ENCODE measurements at places on chromosomes 1 and 21.

DNA sequence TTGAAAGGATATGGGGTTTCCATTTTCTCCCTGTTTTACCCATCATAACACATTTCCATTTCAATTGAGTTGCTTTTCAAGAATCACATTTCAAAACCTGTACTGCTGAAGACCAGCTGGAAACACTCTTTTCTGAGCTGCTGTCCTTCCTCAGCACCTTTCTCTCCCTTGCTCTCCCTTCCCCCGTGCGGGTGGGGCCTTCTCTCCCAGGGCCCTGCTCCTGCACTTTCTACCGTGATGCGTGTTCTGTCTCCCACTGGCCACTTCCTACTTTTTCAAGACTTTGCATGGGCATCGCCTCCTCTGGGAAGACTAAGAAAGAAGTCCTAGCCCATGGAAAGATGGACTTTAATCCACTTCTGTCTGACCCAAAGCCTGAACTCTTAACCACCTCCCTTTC, 390.4 kb downstream of the PTPRU start:
- DNase-seq, result no peak

GRCh38 chr1:6657138-6657537, 32.5 kb downstream of the THAP3 start:
- no peak for DNase-seq

GRCh38 chr1:53087332-53088285, 25.6 kb downstream of the PODN start:
- no peak for DNase-seq

- DNase-seq, result no peak
These were observed 29.4 kb downstream of the JAK1 start for GRCh38 chr1:64936956-64937355.

GRCh38 chr1:88695781-88696180, 11.7 kb downstream of the PKN2 start:
- no peak for DNase-seq

DNA sequence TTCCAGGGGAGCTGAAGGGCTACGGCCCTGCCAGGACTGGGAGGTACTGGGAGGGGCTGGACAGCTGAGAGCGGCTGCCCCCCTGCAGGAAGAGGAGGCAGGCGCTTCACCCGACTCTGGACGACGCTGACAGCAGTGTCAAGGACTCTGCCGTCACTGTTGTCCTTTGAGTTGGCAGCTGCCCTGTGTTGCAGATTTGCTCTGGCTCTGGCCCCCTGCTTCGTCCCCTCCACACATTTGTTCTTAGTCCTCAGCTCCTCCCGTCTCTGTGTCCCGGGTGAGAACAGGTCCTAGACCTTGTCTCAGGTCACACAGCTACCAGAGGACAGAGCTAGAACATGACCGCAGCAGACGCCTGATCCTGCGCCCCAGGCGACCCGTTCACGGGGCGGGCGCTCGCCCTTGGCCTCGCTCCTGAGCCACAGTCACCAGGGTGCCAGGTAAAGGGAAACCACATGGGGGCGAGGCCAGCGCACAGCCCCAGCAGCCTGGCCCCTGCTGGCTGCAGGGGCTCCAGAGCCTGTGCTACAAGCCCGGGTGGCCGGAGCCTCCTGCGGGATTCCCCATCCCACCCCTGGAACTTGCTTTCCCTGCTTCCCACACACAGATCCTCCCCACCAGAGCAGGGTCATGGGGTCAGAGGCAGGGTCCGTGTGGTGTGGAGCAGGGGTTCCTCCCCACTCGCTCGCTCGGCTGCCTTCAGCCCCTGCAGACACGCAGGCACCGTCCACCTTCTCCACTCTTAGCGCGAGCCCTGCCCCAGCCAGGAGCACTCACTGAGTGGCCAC, 10.7 kb upstream of the NPHP4 start:
- no peak for DNase-seq

- no peak for DNase-seq
These were observed 4.3 kb downstream of the ZNF684 start for GRCh38 chr1:40535732-40536131.

- no peak for DNase-seq
These were observed 246.4 kb downstream of the PBX1 start for GRCh38 chr1:164805399-164805798.

- DNase-seq, result no peak
These were observed 4.8 kb upstream of the SUMO3 start for GRCh38 chr21:44822484-44823178.

DNA sequence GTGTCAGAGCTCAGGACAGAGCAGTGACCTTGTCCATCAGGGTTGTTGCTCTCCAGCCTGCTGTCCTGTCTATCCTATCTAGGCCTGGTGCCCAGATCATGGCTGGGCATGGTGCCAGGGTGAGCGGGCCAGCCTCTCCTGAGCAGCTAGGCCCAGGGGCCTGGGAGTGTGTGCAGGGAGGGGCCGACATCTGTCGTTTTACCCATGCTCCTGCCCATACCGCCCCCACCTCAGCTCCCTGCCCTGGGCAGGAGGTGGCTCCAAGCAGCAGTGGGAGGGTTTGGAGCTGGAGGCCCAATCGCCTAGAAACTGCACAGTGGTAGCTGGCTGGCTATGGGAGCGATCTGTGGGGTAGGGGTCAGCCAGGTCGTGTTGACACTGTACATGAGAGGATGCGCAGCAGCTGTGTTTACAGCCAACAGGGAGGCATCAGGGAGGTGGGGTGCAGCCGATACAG, 6.5 kb downstream of the INSRR start:
- DNase-seq, result peak; percentile 95

DNA sequence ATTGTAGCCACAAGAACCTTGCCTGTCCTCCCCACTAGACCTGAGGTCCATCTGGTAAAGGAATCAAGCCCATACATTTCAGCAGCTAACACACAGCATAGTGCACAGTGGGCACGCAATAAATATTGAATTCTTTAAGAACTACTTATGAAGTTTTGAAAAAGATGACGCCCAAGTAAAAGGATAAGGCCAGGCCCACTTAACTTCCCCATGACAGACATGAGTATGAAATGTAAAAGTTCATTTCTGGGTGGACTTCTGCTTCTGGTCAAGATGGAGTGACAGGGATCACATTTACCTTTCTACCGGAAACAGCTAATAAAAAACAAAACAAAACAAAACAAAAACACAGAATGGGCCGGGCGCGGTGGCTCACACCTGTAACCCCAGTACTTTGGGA, 25.4 kb downstream of the SORT1 start:
- no peak for DNase-seq

DNA sequence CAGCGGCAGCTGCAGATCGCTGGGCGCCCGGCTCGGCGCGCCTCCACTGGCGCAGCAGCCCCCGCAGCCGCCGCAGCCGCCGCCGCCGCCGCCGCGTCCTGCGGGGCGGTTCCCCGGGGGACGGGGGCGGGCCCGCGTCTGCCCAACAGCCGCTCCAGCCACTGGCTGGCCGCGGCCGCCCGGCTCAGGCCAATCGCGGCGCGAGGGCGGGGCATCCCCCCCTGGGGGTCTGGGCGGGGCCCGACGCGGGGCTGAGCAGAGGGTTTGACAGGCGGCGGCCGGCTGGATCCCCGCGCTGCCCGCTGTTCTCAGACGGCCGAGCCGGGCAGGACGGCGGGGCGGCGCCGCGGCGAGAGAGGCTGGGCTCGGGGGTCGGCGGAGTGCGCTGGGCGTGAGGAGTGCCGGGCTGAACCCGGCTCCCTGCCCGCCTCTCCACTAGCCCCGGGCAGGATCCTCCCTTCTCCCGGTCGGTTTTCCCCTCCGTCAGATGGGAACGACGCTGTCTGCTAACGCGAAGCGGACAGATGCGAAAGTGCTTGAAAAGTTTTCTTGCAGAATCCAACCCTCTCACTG, at the start of gene GLIS1:
Gene GLIS1, minus strand, starts transcription at position 56 of the 573 bp plus-strand sequence. CDS start 1,100 bp downstream, outside the sequence.
- peak; percentile 47 for DNase-seq

DNA sequence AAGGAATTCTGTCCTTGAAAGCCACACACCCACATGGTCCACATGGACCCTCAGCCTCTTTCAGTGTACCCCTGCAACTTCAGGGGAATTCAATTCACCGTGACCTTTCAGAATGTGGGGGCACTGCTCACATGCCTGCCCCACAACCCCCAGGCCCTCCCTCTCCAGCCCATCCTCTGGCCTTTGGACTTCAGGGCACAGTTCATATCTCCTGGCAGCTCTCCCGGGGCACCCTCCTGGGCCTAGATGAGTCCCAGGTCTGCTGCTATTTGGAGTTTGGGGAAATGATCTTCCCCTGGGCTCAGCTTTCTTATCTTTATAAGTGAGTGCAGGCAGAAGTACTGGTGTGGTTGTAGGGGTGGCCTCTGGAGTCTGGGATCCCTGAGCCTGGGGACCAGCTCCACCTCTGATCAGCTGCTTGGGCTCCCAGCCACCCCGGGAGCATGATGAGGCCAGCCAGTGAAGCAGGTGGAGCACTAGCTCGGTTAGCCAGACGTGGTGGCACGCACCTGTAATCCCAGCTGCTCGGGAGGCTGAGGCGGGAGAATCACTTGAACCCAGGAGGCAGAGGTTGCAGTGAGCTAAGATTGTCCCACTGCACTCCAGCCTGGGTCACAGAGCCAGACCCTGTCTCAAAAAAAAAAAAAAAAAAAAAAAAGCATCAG, 15.8 kb downstream of the C1orf167 start:
- DNase-seq, result no peak

DNA sequence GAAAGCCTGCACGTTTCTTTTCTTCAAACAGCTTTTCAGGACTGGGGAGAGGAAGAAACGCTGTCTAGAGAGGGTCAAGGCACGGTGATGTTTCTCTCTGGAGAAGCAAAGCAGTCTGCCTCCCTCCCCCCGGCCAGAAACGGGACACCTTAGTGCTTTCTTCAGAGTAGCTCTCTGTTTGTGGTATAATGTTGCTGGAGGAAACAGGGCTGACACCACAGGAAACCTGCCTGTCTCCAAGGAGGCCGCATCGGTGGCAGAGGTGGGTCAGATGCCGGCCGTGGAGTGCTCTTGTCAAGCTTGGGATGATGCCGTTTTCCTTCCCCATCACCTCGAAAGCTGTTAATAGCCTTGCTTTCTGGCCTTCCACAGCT, 139.4 kb downstream of the DHRS3 start:
- no peak for DNase-seq

- no peak for DNase-seq
These were observed 5.1 kb downstream of the FNDC7 start for GRCh38 chr1:108717774-108718316.

DNA sequence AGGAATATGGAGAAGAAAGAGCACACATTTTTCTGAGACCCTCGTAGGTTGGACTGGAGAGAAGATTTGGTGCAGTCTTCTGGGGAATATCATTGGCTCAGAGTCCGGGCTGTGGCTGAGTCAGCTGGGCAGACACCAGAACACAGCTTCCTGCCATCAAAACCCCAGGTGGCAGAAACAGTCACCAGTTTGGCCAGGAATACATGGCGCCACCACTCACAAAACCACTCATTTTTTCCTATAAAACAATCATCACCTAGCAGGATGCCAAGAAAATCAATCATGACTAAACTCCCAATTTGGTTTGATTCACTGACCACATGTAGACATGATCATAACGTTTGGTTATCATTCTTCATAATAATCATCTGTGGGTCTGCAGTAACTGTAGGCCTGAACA, 178.1 kb upstream of the PBX1 start:
- no peak for DNase-seq
